IMR-90 (cell line): ENCODE measurements at places on chromosomes 13 and 19.

- peak; percentile 54 for DNase-seq
These were observed 618.4 kb upstream of the SLITRK5 start for GRCh38 chr13:87052731-87053130.

- DNase-seq: no peak
These were observed 53.0 kb upstream of the ATP12A start for GRCh38 chr13:24627090-24627714.

GRCh38 chr13:76656500-76656899 lies 229.7 kb downstream of the KCTD12 start:
- no peak for DNase-seq

DNA sequence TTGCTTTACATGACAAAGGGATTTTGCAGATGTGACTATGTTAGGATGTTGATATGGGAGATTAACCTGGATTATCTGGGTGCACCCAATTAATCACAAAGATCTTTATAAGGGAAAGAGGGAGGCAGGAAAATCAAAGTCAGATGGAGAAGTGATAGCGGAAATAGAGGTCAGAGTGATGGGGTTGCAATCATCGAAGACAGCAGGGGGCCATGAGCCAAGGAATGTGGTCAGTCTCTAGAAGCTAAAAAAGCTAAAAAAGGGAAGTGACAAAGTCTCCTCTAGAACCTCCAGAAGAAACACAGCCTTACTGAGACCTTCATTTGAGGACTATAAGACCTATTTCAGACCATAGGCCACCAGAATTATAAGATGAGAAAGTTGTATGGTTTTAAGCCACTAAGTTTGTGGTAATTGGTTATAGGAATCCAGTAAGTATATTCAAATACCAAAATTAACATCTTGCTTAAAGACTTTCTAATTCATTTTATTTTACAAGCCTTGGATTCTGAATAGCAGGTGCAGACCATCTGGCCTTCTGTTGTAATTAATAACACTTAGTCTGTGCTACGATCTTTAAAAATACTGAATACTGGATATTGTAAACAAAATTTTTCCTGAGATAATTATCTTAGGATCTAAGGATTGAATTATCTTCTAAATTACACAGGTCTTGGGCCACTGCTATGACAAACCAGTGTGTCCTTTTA lies 493.4 kb upstream of the PCDH20 start:
- DNase-seq: no peak

- DNase-seq: peak; percentile 66
These were observed 17.5 kb upstream of the NWD1 start for GRCh38 chr19:16702123-16702522.

- DNase-seq: no peak
These were observed 18.1 kb upstream of the GNA15 start for GRCh38 chr19:3117716-3118115.
